ENCODE measurements at places on chromosomes 7 and 10.
A peak's percentile ranks its signal among the peaks of the same experiment; 100 is the strongest.

DNA sequence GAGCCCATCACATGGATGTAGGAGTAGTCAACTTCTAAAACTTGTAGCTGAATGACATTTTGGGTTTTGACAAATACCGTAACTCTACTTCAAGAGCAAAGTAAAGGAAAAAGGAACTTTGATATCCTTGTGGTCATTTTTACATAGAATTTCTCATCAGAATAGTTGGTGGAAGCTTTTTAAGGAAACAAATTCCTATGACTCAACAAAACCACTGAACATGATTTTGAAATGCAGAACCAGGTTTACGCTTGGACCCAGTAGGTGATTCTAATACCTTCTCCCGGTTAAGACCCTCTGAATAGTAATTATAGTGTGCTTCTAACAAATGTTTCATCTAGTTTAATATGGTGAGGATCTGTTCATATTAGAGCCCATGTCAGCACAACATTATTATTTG lies 307.8 kb downstream of the GPR37 start:
- no peak for DNase-seq

GRCh38 chr10:61987537-61987936 lies 86.0 kb downstream of the ARID5B start:
- no peak for DNase-seq

- DNase-seq: no peak
These were observed 32.4 kb downstream of the CRHR2 start for GRCh38 chr7:30649717-30650420.

DNA sequence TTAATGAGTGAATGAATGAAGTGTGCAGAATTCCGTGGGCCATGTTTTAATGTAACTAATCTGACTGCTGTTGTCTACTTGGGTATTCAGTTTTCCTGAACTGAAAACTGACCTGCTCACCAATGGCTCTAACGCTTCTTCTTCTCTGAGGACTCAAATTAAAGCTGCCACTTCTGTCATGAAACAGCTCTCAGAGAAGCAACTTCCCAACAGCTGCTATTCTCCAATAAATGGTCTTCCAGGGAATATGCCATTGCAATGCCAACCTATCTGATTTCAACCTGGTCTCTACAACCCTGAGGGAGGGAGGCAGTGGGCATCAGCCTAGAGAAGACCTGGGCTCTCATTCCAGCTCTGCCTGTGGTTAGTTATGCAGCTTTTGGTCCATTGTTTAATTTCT lies 69.4 kb downstream of the FRMD4A start:
- no peak for DNase-seq

DNA sequence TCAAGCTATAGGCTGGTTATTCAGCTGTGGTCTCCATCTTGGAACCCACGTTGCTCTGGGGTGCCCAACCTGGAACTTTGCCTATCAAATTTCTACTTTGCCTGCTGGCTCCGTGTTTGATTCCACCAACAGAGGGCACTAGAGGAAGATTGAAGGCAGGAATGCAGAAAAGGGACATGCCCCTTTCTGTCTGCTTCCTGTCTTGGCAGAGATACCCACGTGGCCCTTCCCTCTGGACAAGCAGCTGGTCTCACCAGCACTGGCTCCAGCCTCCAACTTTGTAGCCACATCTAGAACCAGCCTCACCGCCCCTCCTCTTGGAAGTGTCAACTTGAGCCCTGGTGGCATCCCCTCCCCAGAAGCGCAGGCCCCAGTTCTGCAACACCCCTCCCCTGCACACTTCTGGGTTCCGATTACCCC lies 52.1 kb upstream of the ZNF438 start:
- peak; percentile 77 for DNase-seq

- peak; percentile 63 for DNase-seq
These were observed 1.2 kb downstream of the GET4 start for GRCh38 chr7:877312-878232.

DNA sequence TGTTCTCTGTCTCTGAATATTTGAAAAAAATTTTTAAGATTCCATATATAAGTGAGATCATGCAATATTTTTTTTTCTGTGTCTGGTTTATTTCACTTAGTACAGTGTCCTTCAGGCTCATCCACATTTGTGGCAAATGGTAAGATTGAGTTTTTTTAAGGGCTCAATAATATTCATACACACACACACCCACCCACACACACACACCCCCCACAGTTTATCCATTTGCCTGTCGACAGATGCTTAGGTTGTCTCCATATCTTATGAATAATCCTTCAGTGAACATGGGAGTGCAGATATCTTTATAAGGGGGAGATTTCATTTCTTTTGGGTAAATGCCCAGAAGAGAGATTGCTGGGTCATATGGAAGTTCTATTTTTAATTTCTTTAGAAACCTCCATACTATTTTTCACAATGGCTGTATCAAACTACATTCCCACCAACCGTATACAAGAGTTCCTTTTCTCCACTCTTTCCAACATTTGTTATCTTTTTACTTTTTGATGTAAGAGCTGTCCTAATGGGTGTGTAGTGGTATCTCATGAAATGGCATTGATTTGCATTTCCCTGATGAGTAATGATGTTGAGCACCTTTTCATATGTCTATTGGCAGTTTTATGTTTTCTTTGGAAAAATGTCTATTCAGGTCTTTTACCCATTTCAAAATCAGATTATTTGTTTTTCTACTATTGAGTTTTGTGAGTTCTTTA lies 35.0 kb downstream of the AUTS2 start:
- DNase-seq: no peak

DNA sequence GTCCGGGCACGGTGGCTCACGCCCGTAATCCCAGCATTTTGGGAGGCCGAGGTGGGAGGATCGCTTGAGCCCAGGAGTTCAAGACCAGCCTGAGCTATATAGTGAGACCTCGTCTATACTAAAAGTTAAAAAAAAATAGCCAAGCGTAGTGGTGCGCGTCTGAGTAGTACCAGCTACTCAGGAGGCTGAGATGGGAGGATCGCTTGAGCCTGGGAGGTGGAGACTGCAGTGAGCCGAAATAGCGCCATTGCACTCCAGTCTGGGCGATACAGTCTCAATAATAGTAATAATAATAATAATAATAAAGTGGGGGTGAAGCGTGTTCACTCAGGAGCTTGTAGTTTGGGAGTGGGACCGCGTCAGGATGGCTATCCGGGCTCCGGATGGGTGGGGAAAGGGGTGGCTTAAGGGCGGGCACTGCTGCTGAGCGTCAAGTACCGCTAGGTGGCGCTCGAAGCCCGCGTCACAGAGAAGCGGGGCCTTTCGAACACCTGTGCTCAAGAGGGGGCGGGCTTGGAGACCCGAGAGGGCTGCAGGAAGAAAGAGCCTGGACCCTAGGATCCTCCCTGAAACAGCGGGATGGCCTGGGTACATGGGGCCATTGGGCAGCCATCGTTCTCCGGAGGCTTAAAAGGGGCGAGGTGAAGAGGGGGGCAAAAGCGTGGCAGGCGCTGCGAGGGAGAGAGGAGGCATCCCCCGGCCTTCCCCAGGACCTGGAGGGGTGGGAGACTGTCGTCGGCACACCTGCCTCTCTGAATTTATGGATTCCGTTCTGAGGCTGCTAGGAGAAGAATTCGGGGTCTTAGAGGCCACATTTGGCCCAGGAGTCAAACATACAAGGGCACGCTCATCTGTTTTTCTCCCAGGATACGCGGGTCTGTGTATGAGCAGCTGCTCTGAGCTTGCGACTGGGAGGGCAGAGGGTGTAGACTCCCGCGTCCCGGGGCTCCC lies 14.5 kb downstream of the LBX1 start:
- DNase-seq: peak; percentile 81

- DNase-seq: no peak
These were observed 188.1 kb upstream of the PDE1C start for GRCh38 chr7:32258265-32258664.

DNA sequence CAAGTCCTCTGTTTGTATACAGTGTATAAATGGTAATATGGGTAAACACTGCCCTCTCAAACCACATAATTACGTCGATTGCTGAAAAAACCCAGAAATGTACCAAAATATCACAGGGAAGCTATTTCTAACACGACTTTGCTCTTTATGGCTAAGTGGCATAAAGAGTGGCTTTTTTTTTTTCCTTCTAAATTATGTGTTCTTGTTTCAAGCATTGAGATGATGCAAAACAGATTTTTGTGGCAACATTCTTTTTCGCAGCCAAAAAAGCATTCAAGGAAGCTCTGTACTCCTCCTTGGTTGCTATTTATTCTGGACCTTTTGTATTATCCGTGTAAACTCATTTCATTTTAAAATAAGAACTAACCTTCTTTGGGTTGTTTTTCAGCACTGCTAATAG lies 138.9 kb downstream of the VTI1A start:
- no peak for DNase-seq

- DNase-seq: no peak
These were observed 114.0 kb downstream of the WDR37 start for GRCh38 chr10:1169981-1170866.

GRCh38 chr7:46205478-46205877 lies 284.4 kb upstream of the IGFBP3 start:
- peak; percentile 92 for DNase-seq

DNA sequence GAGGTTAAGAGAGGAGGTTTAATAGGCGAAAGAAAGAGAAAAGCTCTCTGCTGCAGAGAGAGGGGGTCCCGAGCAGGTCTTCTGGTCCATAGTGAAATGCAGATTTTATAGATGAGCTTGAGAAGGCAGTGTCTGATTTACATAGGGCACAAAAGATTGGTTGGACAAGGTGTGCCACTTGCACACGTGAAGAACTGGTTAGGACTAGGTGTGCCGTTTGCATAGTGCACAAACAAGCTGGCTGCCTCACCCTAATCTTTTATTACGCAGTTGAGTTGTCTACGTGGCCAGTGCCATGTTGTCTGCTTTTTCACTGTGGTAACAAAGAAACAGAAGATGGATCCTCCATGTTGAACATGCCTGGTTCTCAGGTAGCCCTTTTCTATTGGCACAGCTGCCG lies 82.6 kb downstream of the AMPH start:
- DNase-seq: no peak

GRCh38 chr10:26792758-26793495 lies 67.8 kb downstream of the ABI1 start:
- DNase-seq: no peak

- DNase-seq: no peak
These were observed 127.4 kb downstream of the ELAPOR2 start for GRCh38 chr7:86932038-86932512.

- DNase-seq: peak; percentile 20
These were observed 9.3 kb downstream of the TMEM248 start for GRCh38 chr7:66930341-66930740.

DNA sequence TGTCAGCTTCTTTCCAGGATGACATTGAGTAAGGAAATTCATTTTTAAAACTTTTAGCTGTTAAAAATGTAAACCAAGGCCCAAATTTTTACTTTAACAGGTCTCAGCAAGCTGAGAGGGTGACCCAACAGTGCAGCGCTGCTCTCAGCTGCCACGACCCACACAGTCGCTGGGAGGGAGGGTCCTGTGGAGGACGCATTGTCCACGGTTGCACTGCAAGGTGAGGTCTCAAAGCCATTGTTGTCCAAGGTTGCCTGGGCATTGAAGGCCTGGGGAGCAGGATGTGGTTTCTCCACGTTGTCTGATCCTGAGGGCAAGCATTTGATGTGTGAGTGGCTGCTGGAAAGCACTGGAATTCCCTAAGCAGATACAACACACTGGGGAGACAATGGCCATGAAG lies 15.1 kb upstream of the VIPR2 start:
- DNase-seq: no peak

- no peak for DNase-seq
These were observed 28.6 kb downstream of the RTKN2 start for GRCh38 chr10:62239994-62240393.

DNA sequence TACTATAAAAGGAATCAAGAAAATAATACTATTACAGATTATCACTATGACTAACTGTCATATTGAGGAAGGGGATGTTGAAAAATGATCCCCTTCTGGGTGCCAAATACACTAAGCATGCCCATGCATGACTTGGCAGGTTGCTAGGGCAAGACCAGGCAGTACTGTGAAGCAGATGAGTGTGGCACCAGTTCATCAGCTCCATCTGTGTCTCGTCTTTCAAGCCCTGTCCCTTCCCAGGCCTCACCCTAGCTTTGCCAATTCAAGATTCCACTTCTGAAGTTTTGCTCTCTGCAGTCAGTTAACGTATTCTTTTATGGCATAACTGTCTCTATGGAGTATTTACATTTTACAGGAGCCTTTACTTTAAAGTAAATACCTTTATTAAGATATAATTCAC lies 135.6 kb upstream of the HPS1 start:
- DNase-seq: no peak

DNA sequence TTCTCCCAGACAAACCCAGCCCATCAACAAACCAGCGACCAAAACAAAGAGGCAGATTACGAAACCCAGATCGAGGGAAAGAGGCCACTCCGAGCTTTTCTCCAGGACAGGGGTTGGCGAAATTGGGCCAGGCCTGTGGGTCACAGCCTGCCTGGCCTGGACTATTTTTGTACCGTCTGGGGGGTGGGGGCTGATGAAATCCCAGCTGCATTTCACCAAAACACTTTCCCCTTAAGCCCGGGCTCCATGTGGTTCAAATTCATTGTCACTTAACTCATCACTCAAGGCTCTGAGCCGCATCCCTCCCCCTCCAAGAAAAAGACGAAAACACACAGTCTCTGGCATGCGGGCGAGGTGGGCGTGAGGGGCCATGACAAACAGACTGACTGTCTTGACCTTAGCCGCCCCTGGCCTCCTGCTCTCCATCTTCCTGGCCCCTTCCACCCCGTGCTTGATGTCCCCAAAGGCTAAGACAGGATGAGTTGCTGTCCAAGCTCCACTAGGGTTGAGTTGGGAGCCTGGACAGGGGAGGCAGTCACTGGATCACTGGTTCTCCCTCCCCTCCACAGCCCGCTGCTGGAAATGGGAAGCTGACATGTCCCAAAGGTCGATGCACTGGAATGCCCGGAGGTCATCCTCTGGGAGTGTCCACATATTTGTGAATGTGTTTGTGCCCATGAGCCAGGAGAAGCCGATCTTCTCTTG lies 19.2 kb downstream of the TMEM270 start:
- DNase-seq: no peak

DNA sequence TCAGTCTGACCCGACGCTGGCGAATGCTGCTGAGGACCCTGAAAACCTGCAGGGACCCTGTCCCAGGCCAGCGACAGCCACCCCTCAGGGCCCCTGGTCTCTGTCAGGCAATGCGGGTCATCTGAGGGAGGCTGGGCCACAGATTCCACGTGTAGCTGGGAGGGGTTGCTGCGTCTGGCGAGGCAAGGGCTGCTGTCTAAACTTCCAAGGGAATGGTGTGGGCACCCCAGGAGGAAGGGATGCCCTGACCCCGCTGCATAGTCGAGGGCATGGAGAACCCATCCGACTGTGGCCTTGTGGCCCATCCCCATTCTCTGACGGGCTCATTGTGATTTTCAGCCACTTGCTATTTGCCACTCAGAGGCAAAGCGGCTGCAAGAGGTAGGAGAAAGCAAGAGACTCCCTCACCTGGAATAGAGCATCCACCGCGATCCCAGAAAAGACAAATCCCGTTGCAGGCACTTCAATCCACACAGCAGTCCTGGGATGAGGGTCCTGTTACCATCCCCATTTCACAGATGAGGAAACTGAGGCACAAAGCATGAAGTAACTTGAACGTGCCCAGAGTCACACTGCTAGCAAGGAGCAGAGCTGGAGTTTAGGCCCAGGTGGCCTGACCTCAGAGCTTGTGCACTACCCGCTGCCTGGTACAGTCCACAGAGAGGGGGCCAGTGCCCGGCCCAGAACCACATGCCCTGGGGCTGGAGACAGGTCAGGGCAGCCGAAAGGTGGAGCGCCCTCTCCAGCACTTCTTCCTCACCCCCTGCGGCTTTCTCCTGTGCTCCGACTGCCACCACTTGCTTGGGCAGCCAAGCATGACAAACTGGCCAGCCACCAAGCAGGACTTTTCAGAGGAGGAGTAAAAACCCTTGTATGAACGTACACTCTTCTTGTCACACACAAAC lies 163.8 kb upstream of the KLF14 start:
- no peak for DNase-seq

- no peak for DNase-seq
These were observed 40.3 kb downstream of the TNPO3 start for GRCh38 chr7:129014501-129015101.
